ENCODE measurements at places on chromosomes 5 and 9. TPM values are rescaled to one million over a fixed set of nuclear protein-coding genes. Genes with fewer than 3 reads are reported as not detected.

- no peak for DNase-seq
Measured at GRCh38 chr5:164377746-164378145, 872.3 kb downstream of the MAT2B start.

Gene PDLIM4
- polyA plus RNA-seq: 156 TPM

DNA sequence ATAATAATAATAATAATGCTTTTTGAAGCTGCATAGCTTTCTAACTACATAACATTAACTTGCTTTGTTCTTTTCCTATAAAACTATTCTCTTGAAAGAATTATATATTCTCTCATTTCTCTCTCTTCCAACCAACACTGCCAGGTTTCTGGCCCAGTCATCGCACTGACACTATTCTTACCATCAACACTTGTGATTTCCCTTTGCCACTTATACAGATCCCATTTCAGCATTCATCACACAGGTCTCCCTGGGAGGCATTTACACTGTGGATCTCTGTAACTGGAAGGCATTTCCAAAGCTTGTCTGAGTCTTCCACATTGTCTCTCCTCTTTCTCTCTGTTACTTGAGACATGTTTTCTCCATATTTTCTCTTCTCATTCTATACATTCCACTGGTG, 777.8 kb upstream of the ACO1 start:
- DNase-seq: no peak

GRCh38 chr5:160649304-160649703, 202.7 kb downstream of the ATP10B start:
- no peak for DNase-seq

GRCh38 chr5:39843767-39844166, 419.0 kb upstream of the DAB2 start:
- no peak for DNase-seq

GRCh38 chr9:4796988-4797853, 4.5 kb downstream of the RCL1 start:
- DNase-seq: peak; percentile 71

All from GM23248 (cell line).